ENCODE measurements at places on chromosomes 2 and 18.

GRCh38 chr2:127621981-127622431 is 23.9 kb upstream of the GPR17 start:
- no peak for DNase-seq
- no peaks in the 10 kb centered on the region for H3K36me3 ChIP-seq
- H3K27me3 ChIP-seq = peaks cover 9% of the 10 kb centered on the region
- peaks cover 10% of the 10 kb centered on the region for H3K4me1 ChIP-seq
- H3K27ac ChIP-seq = no peak overlapping the region

DNA sequence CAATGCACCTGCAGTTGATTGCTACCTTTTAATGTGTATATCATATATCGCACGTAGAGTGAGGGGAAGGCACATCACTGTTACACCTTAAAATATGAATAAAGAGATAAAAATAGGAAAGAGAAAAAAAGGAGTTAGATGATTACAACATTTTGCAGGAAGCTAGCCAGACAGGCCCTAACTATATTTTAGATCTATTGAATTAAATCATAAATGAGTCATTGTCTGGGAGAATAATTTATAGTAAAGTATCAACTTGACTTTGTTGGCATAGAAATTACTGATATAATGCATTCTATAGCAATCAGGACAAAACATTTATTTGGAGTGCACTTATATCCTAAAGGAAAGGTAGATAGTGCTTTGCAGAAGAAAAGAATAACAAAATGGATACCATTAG is 384.9 kb upstream of the NXPH2 start:
- DNase-seq = no peak
- H3K4me3 ChIP-seq = no peak overlapping the region
- no peaks in the 10 kb centered on the region for H3K27me3 ChIP-seq
- no peak overlapping the region for H3K27ac ChIP-seq

- peaks cover 13% of the 10 kb centered on the region for H3K27me3 ChIP-seq
- H3K27ac ChIP-seq = no peak overlapping the region
- peak; percentile 13 for DNase-seq
- no peaks in the 10 kb centered on the region for H3K36me3 ChIP-seq
Measured at GRCh38 chr18:49747876-49748275, 65.5 kb downstream of the ACAA2 start.

- H3K27me3 ChIP-seq = peaks cover 3% of the 10 kb centered on the region
- no peak for DNase-seq
- no peak overlapping the region for H3K4me3 ChIP-seq
- no peaks in the 10 kb centered on the region for H3K36me3 ChIP-seq
- H3K27ac ChIP-seq = no peak overlapping the region
Measured at GRCh38 chr2:85718009-85718391, 23.8 kb downstream of the GNLY start.

- DNase-seq = no peak
- H3K27me3 ChIP-seq = no peaks in the 10 kb centered on the region
- no peak overlapping the region for H3K27ac ChIP-seq
- peaks cover 4% of the 10 kb centered on the region for H3K36me3 ChIP-seq
- H3K4me1 ChIP-seq = peaks cover 6% of the 10 kb centered on the region
Measured at GRCh38 chr2:207865210-207865609, 95.5 kb upstream of the FZD5 start.

DNA sequence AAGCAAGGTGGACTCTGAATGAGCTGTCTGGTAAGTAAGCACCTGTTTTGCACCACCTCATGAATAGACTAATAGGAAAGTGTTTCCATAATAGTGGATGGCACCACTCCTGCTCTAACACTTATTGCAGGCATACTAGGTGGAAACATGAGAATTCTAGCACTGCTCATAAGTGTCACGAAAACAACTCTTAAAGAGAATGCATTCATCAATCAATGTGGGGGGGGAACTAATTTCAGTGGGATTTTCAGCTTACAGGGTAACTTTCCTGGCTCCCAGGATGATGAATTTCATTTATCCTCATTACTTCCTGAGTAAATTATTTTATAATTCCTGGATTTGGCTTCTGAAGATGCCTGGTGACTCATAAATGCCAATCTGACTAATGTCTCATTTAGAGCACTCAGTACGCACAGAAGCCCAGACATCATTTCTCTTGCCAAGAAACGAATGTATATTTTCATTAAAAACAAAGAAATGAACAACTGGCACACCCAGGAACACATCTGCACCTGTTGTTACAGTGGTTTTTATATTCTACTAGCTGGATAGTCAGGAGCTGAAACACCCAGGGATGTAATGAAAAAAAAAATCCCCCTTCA is 129.6 kb downstream of the PID1 start:
- H3K36me3 ChIP-seq = no peaks in the 10 kb centered on the region
- DNase-seq = no peak
- peaks cover 22% of the 10 kb centered on the region for H3K27me3 ChIP-seq
- no peaks in the 10 kb centered on the region for H3K4me1 ChIP-seq
- H3K4me3 ChIP-seq = no peak overlapping the region
- no peak overlapping the region for H3K27ac ChIP-seq

- H3K27me3 ChIP-seq = peaks cover 46% of the 10 kb centered on the region
- peaks cover 5% of the 10 kb centered on the region for H3K4me1 ChIP-seq
- H3K36me3 ChIP-seq = no peaks in the 10 kb centered on the region
- DNase-seq = no peak
Measured at GRCh38 chr2:11155381-11156035, at the start of gene SLC66A3. SLC66A3 (plus strand) TSS chr2:11155467; CDS start chr2:11155547, 80 bp downstream.

DNA sequence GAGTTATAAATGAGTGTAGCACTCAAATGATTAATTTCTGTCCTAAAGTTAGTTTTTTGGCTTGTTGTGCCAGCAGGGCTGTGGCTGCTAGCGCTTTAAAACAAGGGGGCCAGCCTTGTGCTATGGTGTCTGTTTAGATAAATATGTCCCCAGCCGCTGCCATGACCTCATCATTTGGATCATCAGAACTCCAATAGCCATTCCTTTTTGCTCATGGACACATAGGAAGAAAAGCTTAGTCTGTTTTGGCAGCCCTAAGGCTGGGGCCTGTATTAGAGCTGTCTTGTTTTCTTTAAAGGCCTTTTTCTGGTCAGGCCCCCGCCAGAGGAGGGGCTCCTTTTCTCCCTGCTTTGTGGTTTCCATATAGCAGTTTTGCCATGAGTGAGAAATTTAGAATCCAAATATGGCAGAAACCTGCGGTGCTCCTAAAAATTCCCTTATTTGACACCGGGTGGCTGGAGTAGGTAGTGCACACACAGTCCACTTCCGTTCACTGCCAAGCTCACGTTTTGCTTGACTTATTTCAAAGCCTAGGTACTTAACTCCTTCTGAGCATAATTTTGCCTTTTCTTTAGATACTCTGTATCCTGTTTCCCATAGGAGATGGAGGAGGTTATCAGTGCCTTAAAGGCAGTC is 60.4 kb upstream of the SLC35G4 start:
- no peak overlapping the region for H3K27ac ChIP-seq
- H3K4me1 ChIP-seq = no peaks in the 10 kb centered on the region
- H3K27me3 ChIP-seq = peaks cover 5% of the 10 kb centered on the region
- DNase-seq = no peak
